ENCODE measurements at places on chromosomes 16 and 17. TPM values are rescaled to one million over a fixed set of nuclear protein-coding genes. Genes with fewer than 3 reads are reported as not detected.

- DNase-seq, result no peak
Observed at GRCh38 chr17:15238676-15239422, 26.3 kb downstream of the PMP22 start.

GRCh38 chr17:82772026-82772425, 20.2 kb downstream of the TBCD start:
- no peak for DNase-seq

The PYY gene
- not detected for total RNA-seq

The KRT15 gene
- not detected for total RNA-seq

The HS3ST6 gene
- not detected for total RNA-seq

The APOBR gene
- not detected for total RNA-seq

The MT1A gene
- total RNA-seq, result not detected

DNA sequence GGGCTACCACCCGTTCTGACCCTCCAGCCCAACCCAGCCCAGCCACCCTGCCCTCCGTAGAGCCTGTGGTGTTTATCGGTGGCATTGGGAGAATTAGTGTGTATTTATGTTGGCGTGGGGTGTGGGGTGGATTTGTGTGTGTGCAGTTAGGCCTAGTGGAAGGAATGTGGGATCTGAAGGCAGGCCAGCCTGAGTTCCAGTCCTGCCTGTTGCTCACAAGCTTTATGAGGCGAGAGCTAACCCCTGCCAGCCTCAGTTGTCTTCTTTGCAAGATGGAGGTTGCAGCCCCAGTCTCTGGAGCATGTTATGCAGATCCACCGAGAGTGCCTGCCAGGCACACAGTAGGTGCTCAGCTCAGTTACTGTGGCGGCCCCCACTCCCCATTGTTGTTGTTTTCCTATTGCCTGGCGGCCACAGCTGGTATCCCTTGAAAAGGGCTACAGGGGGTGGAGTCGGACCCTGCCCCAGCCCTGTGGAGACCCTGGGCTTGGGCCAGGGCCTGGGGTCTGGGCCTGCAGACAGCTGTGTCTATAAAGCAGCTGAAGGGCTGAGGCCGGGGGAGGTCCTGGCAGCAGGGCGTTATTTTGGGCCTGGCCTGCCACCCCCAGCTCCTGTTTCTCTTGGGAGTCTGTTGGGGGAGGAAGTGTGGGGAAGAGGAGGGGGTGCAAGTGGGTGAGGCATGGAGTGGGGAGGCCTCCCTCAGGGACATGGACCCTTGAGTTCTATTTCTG, 5.1 kb downstream of the ERBB2 start:
- no peak for DNase-seq

- no peak for DNase-seq
Observed at GRCh38 chr17:76314392-76315227, 6.5 kb upstream of the QRICH2 start.

- DNase-seq, result no peak
Observed at GRCh38 chr17:69669441-69670178, 255.1 kb downstream of the MAP2K6 start.

Data from neural crest cell (in vitro differentiated cells).